ENCODE measurements at places on chromosomes 6 and 20. TPM values are rescaled to one million over a fixed set of nuclear protein-coding genes. Genes with fewer than 3 reads are reported as not detected.

Gene PRIM2
- total RNA-seq, result 36.9 TPM

Gene PLCB4
- total RNA-seq, result not detected

- H3K27me3 ChIP-seq, result peaks cover 3% of the 10 kb centered on the region
- H3K4me3 ChIP-seq, result no peak overlapping the region
- H3K36me3 ChIP-seq, result no peaks in the 10 kb centered on the region
These were observed 55.2 kb downstream of the TGM2 start for GRCh38 chr20:38109591-38110524.

GRCh38 chr20:42836339-42836738 is 353.4 kb downstream of the PTPRT start:
- DNase-seq, result no peak
- no peaks in the 10 kb centered on the region for H3K36me3 ChIP-seq
- H3K4me3 ChIP-seq, result no peak overlapping the region
- H3K27me3 ChIP-seq, result no peaks in the 10 kb centered on the region
- no peak overlapping the region for H3K27ac ChIP-seq

DNA sequence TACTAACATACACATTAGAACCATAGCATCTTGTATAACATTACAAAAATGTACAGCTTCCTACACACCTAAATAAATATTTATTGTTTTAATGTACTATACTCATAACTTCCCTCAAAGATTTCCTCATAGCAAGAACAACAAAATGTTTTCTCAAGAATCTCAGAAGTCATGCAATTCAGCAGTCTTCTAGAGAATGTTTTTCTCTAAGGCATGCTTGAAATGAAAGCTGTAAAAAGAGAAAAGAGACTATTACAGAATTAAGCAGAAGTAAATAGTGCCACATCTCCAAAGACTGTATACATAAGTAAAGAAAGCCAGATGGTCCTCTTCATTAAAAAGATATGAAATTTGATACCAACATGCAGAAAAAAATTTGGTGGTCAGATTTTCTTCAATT is 672.2 kb downstream of the EPM2A start:
- peaks cover 2% of the 10 kb centered on the region for H3K27me3 ChIP-seq
- DNase-seq, result no peak
- no peak overlapping the region for H3K4me3 ChIP-seq
- no peaks in the 10 kb centered on the region for H3K4me1 ChIP-seq
- no peak overlapping the region for H3K27ac ChIP-seq

DNA sequence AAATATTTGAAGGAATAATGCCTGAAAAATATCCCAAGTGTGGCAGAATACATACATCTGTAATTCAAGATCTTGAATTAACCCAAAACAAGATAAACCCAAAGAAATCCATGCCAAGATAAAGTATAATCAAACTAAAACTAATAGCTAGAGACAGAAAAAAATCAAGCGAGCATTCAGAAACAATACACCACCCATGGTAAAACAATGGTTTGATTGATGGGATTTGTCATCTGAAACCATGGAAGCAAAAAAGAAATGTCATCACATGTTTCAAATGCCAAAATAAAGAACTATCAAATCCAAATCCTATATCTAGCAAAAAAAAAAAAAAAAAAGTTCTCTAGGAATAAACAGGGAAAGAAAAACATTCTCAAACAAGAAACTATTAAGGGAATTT is 5.1 kb upstream of the DEFB127 start:
- no peaks in the 10 kb centered on the region for H3K4me1 ChIP-seq
- H3K4me3 ChIP-seq, result no peak overlapping the region
- H3K27me3 ChIP-seq, result peaks cover 15% of the 10 kb centered on the region
- no peak overlapping the region for H3K27ac ChIP-seq

GRCh38 chr20:29740951-29741593 is 1516.4 kb upstream of the DEFB115 start:
- no peaks in the 10 kb centered on the region for H3K4me1 ChIP-seq
- no peak overlapping the region for H3K4me3 ChIP-seq
- DNase-seq, result no peak
- no peaks in the 10 kb centered on the region for H3K27me3 ChIP-seq
- no peak overlapping the region for H3K27ac ChIP-seq
- peaks cover 5% of the 10 kb centered on the region for H3K36me3 ChIP-seq

GRCh38 chr6:81901551-81901966 is 149.1 kb upstream of the TENT5A start:
- H3K4me3 ChIP-seq, result no peak overlapping the region
- no peaks in the 10 kb centered on the region for H3K36me3 ChIP-seq
- no peaks in the 10 kb centered on the region for H3K4me1 ChIP-seq
- no peaks in the 10 kb centered on the region for H3K27me3 ChIP-seq
- H3K27ac ChIP-seq, result no peak overlapping the region

DNA sequence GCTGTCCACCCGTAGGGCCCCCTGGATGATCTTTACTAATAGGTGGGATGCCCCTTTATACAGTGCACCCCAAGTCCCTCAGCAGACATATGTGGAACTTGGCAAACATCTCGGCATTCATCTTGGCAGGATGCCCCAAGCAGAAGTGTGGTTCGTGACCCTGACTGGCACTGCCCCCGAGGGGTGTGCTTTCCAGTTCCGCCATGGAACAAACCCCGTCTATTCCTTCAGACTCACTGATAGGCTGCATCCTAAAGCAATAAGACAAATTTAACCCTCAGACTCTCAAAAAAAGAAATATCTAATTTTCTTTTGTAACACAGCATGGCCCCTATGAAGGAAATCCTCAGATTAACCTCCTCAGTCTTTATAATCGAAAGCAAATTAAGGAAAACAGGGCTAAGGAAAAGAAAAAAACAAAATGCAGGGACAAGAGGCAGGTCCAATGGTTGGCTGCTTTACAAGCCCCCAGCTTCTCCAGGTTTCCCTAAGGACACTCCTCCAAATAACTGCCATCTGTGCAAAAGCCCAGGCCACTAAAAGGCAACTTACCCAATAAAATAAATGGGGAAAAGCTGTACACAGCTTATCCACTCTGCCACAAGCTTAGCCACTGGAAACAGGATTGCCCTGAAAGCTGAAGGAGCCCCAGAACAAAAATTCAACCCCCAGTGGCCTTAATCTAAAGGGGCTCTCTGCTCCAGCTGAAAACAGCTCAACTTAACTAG is 30.5 kb upstream of the RIPK1 start:
- no peak for DNase-seq
- H3K27me3 ChIP-seq, result peaks cover 17% of the 10 kb centered on the region
- no peak overlapping the region for H3K27ac ChIP-seq
- no peaks in the 10 kb centered on the region for H3K4me1 ChIP-seq
- H3K36me3 ChIP-seq, result no peaks in the 10 kb centered on the region

Measured in activated T-helper 2 cell treated with anti-CD3 and anti-CD28 coated beads, Interferon-gamma antibody, Interleukin-2, Interleukin-4, amounts not matched to agents 10 μg/mL and 5 μg/mL and 100 μg/mL, durations not matched to agents 14 hours and 24 hours and 36 hours (primary cell).